ENCODE measurements at places on chromosomes 16 and 17. TPM values are rescaled to one million over a fixed set of nuclear protein-coding genes. Genes with fewer than 3 reads are reported as not detected.
A peak's percentile ranks its signal among the peaks of the same experiment; 100 is the strongest.

DNA sequence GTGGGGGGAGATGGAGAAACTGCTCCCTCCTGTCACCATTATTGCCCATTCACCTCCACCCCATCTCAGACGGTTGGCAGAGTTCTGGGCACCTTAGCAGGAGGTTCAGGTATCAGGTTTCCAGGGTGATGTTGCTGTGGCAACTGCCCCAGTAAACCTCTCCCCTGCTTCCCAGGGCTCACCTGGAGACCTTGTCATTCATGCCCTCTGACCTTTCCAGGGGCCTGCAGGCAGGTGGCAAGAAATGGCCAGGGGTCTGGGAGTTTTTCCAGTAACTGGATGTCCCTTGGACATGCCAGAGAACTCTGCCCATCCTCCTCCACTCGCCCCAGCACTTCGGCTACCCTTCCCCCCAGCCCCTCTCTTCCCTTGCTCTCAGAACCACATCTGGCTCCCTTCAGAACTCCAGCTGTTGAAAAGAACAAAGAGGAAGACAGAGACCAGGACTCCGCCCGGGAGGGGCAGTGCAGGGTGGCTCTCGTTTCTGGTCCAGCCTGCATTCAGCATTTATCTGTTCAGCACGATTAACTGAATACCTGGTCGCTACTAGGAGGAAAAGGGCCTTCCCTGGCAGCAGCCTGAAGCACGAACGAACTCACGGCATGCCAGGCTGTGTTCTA is 8.5 kb downstream of the MLLT6 start:
- no peak for DNase-seq

DNA sequence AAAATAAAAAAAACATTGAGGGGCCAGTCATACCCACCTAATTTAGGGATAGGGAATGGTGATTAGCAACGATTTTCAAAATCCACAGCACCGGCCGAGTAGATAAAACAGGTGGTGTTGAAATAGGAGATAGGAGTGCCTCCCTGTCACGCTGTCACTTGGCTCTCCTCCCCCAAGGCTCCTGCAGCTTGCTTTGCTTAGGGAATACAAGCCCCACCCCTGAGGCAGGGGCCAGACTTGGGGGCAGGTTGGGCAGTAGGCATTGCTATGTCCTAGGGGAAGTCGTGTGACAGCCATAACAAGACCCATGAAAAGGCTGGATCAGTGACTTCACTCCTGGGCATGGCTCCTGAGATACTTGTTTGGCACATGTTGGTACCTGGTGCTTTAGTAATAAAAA is 25.8 kb downstream of the POLR2A start:
- DNase-seq: no peak

GRCh38 chr17:51000835-51001638 is 119.6 kb downstream of the SPAG9 start:
- DNase-seq: no peak

GRCh38 chr17:59167571-59168001 is 12.0 kb downstream of the PRR11 start:
- DNase-seq: no peak

- DNase-seq: no peak
Observed at GRCh38 chr16:21526923-21527807, 72.2 kb upstream of the METTL9 start.

- DNase-seq: no peak
Observed at GRCh38 chr17:73545109-73546032, 98.9 kb downstream of the SDK2 start.

DNA sequence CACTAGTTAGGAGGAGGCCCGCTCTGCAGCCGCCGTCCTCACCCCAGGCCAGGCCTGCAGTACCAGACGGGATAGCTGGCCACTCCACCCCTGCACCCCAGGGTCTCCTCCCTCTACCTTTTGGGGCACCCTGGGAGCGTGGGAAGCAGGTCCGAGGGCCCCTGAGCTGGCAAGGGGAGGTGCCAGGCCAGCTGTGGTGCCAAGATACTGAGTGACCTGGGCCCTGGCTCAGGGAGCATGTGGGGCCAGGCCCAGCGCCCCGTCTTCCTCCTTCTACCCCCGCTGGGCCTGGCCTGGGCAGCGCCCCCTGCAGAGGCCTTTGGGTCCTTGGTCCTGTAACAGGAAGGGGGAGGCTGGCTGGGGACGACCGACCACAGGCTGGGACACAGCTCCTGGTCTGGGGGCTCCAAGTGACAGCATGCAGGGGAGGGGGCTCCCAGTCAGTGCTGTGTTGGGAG is 13.0 kb downstream of the PAM16 start:
- no peak for DNase-seq

DNA sequence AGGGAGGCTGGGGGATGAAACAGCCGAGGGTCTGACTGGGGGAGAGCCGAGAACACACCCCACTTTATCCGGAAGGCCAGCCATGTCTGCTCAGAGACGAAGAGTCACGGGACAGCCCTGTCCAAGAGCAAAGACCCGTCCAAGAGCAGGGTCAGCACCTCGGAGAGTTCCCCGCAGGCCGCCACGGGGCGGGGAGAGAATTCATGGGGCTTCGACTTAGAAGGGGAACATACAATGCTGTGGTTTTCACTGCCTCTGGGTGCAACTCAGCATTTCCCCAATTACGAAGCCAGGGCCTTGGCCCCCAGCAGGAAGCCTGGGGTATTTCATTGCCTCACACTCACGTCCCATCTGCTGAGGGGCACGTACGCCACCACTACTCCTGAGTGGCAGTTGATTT is 59.3 kb downstream of the JPH3 start:
- no peak for DNase-seq

DNA sequence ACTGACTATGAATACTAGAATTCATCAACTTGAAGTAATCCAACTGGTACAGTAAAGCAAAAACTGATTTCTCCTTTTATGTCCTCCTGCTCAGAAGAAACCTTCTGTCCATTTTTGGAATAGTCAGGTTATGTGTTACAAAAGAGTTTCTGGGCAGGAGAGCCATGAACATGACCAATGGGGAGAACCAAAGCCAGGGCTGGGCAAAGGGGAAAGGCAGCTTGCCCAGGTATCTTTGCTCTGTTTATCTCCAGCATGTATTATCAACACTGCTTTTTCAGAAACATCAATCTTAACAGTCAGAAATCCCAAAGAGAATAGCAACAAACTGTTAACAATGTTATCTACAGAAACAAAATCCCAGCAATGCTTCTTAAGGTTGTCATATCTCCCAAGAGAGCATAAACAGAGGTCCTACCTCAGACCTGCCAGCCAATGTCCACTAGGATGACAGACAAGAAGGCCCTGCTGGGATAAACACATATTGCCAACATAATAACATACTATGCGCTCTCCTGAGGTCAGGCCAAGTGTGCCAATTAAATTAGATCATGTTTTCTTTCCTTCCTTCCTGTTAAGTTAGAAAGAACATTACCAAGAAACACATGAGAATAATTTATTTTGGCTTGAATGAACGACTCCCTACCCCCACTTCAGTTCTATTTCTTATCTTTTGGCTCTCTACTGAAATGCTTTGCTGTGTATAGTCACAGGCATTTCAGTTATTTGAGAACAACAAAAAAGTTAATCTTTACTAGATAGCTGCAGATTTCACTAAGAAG is 28.0 kb downstream of the BLMH start:
- no peak for DNase-seq

- DNase-seq: no peak
Observed at GRCh38 chr17:67594115-67594880, 123.4 kb upstream of the NOL11 start.

DNA sequence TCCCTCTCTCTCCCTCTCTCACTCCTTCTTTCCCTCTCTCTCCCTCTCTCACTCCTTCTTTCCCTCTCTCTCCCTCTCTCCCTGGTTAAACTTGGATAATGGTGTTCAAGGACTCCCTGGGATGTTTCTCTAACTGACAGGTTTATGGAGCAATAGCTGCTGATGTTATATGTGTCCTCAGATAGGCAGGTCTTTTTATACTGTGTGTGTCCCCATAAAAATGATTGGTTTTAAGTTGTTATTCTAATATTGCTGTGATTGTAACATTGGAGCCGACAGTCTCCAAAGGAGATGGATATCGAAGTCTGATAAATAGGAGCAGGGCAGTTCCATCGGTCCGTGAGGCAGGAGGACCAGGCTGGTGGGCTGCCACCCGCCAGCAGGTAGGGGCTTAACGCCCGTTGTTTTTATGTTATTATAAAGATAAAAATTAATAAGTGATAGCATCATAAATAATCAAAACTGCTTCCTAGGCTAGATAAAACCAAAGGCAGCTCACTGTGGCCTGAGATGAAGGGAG is 38.1 kb upstream of the C16orf82 start:
- no peak for DNase-seq

- DNase-seq: no peak
Observed at GRCh38 chr16:72974142-72974769, 73.7 kb downstream of the ZFHX3 start.

DNA sequence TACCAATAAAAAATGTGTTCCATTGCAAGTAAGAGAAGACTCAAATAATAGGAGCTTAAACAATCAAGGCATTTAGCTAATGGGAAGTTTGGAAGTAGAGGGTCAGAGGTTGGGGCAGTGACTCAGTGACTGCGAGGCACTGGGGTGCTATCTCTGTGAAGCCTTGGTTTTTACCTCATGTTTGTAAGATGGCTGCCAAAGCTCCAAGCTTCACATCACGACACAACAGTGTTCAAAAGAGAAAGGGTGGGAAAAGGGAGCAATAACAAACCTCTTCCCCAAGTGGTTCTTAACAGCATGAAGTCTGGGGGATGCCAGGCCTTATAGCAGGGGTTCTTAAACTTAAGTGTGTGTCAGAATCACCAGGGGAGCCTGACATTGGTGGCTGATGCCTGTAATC is 26.6 kb upstream of the GPRC5B start:
- DNase-seq: no peak

- no peak for DNase-seq
Observed at GRCh38 chr17:48247038-48247437, 139.5 kb downstream of the SNX11 start.

GRCh38 chr17:65314212-65314611 is 177.0 kb downstream of the RGS9 start:
- no peak for DNase-seq

DNA sequence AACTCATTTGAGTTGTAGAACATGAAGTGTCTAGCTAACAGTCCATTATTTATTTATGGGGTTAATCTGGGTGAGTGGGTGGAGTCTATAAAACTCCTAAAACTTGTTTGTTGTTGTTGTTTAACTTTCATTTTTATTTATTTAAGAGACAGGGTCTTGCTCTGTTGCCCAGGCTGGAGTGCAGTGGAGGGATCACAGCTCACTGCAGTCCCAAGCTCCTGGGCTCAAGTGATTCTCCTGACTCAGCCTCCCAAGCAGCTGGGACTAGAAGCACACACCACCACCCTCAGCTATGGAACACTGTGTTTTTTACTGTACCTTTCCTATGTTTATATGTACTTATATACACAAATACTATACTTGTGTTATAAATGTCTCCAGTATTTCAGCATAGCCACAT is 77.8 kb upstream of the CLEC18B start:
- DNase-seq: no peak

DNA sequence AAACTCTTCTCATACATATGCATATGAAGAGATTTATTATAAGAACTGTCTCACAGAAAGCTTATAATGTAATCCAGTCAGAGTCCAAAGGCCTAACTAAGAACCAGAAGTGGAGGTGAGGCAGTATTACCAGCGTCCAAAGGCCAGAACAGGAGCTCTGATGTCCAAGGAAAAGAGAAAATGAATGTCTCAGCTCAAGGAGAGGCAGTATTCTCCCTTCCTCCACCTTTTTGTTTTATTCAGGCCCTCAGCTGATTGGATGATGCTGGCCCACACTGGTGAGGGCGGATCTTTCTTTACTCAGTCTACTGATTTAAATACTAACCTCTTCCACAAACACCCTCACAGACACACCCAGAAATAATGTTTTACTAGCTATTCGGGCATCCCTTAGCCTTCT is 43.4 kb downstream of the FBXL20 start:
- no peak for DNase-seq

DNA sequence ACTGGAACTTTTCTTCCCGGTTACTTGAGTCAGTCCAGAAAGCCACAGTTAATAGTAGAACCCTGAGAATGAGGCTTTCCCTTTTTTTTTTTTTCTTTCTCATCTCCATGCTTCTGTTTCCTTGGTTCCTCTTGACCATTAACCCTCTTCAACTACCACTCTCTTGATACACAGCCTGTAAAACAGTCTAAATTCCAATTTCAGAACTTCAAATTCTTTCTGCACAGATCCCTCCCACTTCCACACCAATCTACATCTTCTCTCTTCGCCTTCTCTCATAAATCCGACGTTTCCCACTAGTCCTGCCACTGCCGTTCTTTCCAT is 588 bp downstream of the METTL16 start:
- DNase-seq: no peak

- no peak for DNase-seq
Observed at GRCh38 chr16:14957576-14958322, 17.1 kb upstream of the PDXDC1 start.

GRCh38 chr17:45016823-45017222 is 34.6 kb downstream of the DCAKD start:
- no peak for DNase-seq

GRCh38 chr16:10202649-10203048 is 20.4 kb upstream of the GRIN2A start:
- no peak for DNase-seq

GRCh38 chr16:15642557-15643047 is 352 bp downstream of the MARF1 start:
- DNase-seq: peak; percentile 70

- DNase-seq: no peak
Observed at GRCh38 chr16:149024-149660, 3.3 kb upstream of the HBZ start.

- no peak for DNase-seq
Observed at GRCh38 chr16:69566240-69566980, 644 bp downstream of the NFAT5 start.

DNA sequence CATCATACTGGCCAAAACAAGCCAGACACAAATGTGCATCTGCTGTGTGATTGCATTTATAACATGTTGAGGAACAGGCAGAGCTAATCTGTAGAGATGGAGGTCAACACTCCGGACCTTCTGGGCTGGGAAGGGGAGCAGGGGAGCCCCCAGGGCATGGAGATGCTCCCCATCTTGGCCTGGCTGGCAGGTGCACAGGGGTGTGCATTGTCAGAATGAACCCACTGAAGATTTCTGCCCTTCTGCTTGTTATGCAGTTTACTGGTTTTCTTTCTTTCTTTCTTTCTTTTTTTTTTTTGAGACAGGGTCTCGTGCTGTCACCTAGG is 146.9 kb downstream of the CMIP start:
- DNase-seq: no peak

GRCh38 chr16:88303890-88304819 is 78.6 kb upstream of the ZNF469 start:
- DNase-seq: no peak

The MLKL gene
- total RNA-seq: 12.4 TPM

The CCL3 gene
- not detected for total RNA-seq

The HBQ1 gene
- total RNA-seq: not detected

The MAP2K3 gene
- total RNA-seq: 24.8 TPM

The SNX20 gene
- total RNA-seq: 0.38 TPM

The MYBBP1A gene
- 32.4 TPM for total RNA-seq

The PIK3R5 gene
- 8.8 TPM for total RNA-seq

The SDF2 gene
- total RNA-seq: 36.8 TPM

The SDR42E1 gene
- 7.1 TPM for total RNA-seq

Measured in esophagus squamous epithelium (tissue), 5 donors.